ENCODE measurements at places on chromosomes 7 and 10. TPM values are rescaled to one million over a fixed set of nuclear protein-coding genes. Genes with fewer than 3 reads are reported as not detected.

SPACDR gene
- total RNA-seq: not detected

EPO gene
- total RNA-seq: not detected

ZDHHC6 gene
- 39.0 TPM for total RNA-seq

CALHM3 gene
- 0.39 TPM for total RNA-seq

C7orf57 gene
- 0.62 TPM for total RNA-seq

GSTO2 gene
- total RNA-seq: 0.20 TPM

MICU1 gene
- 53.7 TPM for total RNA-seq

DOCK4 gene
- total RNA-seq: 7.7 TPM

STX1A gene
- total RNA-seq: 23.7 TPM

GPR26 gene
- total RNA-seq: not detected

VWC2 gene
- total RNA-seq: not detected

DNA sequence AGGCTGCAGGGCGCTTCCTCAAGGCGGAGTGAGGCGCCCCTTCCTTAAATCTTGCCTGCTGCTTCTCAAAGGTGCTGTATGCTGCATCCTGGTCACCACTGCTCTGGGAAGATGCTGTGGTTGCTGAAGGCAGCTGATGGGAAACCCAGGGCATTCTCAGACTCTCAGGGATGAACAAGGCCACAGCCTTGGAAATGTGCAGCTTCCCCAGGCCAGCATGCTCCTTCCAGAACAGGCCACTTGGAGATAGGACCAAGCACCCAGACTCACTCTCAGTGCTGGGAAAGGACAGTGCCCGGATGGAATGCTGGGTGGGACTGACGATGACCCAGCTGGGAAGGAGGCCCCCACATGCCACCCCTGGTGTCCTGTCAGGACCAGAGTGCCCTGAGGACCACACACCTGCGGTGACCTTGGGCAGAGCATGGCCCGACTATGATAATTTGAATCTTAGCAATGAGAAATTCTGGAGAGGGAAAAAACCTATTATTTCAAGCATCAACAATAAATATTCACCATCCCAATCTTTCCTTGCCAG lies 235.5 kb downstream of the TNS3 start:
- DNase-seq: no peak

- DNase-seq: no peak
Observed at GRCh38 chr10:74650613-74651012, 175.8 kb upstream of the KAT6B start.

GRCh38 chr7:73773700-73774517 lies 3.8 kb upstream of the CLDN3 start:
- no peak for DNase-seq

DNA sequence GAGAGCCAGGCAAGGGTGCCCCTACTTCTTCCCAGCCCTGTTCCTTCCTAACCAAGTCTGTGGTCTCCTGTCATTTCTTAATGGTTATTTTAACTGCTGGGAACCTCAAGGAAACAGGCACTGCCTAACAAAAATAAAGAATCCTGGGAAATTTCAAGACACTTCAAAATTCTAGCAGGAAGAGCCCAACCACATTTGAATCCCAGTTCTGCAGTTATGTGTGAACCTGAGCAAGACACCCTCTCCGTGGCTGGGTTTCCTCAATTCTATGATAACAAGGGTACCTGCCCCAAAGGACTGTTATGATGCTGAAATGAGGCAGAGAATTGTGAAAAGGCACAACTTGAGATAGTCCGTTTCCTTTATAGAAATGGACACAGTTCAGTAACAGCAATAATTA lies 36.2 kb upstream of the DUSP5 start:
- DNase-seq: peak; percentile 16

DNA sequence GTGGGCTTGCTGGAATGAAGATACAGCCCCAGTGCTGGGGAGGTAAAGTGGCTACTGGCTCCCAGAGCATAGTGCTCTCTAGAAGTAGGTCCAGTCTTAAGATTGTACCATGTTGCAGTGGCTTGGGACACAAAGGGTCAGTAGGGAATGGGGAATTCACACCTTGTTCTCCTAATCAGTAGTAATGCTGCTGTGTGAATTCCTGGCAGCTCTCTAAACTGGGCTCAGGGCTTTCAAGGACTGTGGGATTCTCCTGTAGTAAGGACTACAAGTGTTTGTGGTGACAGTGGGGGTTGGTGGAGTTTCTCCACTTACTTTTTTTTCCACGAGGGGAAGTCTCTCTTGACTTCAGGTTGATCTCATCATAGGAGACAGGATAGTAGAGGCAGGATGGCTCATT lies 226.2 kb upstream of the TEX47 start:
- DNase-seq: no peak

- DNase-seq: no peak
Observed at GRCh38 chr10:2619916-2620315, 447.4 kb upstream of the PFKP start.

GRCh38 chr7:101088858-101089529 lies 3.7 kb downstream of the TRIM56 start:
- no peak for DNase-seq

DNA sequence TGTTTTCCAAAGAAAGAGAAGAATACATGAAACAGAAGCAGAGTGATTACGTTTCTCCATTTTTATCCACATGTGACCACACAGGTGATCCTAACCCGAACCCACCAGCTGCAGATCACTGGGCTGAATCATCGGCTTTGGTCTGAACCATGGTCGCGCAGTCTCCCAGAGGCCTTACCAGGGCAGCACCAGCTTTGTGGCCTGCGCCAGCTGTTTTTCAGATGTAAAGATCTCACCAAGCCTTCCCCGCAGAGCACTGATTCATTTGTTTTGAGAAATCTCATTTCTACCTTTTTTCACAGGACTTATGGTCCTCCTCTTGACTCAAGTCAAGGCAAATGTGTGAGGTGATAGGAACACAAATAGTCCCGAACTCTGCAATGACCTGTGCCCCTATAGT lies 207.0 kb upstream of the PPP2R2D start:
- no peak for DNase-seq

DNA sequence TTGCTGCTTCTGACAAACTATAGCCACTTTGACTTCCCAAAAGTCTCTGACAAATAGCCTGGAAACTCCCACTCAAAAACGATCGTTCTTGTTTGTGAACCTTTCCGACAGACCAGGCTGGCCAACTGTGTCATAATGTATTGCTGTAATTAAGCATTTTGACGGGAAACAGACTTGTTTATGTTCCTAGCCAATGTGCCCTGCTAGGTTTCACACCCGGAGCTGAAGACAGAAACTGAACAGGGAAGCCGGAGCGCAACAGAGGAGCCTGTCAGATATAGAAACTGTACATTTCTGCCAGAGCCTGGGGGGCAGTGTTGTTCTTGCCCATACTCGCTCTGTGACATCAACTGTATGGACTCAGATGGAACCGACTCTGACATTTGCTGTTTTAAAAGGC lies 55.3 kb upstream of the C7orf33 start:
- no peak for DNase-seq
